ENCODE measurements at places on chromosomes 6 and 20.
A peak's percentile ranks its signal among the peaks of the same experiment; 100 is the strongest.

DNA sequence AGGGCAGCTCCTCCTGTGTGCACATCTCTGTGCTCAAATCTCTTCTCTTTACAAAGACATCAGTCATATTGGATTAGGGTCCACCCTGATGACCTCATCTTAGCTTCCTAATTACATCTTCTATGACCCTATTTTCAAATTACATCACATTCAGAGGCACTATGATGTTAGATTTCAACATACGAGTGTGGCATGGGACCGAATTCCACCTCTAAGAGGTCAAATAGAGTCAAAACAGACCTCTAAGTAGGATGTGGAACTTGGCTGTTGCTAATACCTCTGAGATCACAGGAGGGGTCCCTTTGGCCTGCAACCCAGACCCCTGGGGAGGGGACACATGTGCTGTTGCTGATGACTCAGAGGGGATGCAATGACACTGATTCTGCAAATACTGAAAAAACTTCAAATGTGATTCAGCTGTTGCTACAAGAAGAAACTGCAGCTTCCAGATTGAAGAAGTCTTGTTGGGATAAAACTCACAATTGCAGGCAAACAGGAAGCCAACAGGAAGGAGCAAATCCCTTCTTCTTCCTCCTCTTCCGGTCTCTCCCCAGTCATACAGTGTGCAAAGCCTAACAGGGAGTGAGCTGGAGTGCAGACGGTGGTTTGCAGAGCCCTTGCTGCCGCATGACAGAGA, 216.2 kb downstream of the MYLK4 start:
- DNase-seq, result no peak

- DNase-seq, result no peak
These were observed 79.7 kb upstream of the FYN start for GRCh38 chr6:111952821-111953540.

GRCh38 chr20:63023071-63023935, 16.5 kb upstream of the BHLHE23 start:
- no peak for DNase-seq

DNA sequence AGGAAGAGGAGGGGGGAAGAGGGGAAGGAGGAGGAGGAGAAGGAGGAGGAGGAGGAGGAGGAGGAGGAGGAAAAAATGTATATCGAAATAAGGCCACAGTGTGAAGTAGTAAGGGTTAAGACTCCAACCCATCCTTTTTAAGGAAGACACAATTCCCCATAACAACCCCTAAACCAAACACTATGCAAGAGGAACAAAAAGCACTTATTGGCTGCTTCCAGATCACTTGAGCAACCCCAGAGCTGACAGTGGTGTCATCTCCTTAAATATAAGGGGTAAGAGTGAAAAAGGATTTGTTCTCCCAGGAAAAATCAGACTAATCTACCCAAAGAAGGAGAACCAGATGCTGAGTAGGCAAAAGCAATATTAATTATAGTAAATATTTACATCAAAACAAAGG, 169.1 kb upstream of the SASH1 start:
- no peak for DNase-seq

- peak; percentile 57 for DNase-seq
These were observed 6.7 kb upstream of the DDR1 start for GRCh38 chr6:30877419-30878262.

DNA sequence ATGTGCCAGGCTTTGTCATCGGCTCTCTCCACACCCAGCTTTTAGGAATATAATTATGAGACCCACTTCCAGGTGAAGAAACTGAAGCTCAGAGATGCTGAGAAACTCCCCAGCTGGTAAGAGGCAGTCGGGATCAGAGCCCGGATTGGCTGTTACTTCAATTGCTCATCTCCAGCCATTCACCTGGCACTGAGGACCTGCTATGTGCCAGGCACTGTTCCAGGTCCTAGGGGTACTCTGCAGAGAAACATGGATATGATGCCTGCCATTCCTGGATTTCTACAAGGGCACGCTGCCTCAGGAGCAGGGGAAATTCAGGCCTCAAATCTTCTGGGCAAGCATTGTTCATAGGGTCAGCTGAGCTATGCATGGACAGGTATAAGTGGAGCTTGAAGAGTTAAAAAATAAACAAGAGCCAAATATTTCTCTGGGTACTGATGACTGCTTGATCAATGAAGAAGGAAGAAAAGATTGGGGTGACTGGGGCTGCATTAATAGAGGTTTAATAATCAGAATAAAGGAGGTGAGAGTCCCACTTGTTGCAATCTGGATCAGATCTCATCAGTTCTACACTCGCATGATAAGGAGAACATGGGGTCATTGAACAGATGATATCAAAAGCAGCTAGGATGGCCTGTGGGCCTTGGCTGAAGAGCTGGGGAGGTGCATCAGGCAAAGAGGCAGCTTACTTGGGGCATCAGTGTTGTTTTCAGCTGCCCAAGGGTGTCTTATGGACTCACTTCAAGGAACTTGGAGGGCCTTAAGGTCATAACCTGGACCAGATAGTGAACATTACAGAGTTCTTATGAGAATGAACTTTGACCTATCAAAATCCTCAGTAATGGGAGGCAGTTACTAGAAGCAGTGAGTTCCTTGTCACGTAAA, 80.9 kb upstream of the TOX2 start:
- no peak for DNase-seq

GRCh38 chr6:43786664-43787329, 16.8 kb downstream of the VEGFA start:
- no peak for DNase-seq

GRCh38 chr6:26743157-26743821, 83.7 kb upstream of the ZNF322 start:
- no peak for DNase-seq

All from stimulated activated CD4-positive, alpha-beta T cell treated with anti-CD3 and anti-CD28 coated beads, Interleukin-4, amount 100 ng/mL, for 48 hours (primary cell).